MG63 (cell line): ENCODE measurements at places on chromosomes 7 and 10. TPM values are rescaled to one million over a fixed set of nuclear protein-coding genes. Genes with fewer than 3 reads are reported as not detected.
A peak's percentile ranks its signal among the peaks of the same experiment; 100 is the strongest.

DNA sequence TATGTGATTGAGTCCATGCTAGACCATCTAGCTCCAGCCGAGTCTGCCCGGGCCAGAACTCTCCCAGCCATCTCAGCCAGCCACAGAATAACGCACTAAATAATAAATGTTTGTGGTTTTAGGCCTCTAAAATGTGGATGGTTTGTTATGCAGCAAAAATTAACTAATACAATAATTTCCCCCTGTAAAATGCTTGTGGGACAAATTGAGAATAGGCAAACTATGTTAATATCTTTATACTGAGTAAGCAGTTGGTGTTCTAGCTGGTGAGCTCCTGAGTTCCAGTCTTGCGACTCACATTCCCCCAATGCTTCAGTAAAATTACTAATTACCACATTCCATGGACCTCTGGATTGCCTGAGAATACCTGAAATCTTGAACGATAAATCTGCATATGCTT is 316.8 kb upstream of the NFE2L3 start:
- no peak for DNase-seq

DNA sequence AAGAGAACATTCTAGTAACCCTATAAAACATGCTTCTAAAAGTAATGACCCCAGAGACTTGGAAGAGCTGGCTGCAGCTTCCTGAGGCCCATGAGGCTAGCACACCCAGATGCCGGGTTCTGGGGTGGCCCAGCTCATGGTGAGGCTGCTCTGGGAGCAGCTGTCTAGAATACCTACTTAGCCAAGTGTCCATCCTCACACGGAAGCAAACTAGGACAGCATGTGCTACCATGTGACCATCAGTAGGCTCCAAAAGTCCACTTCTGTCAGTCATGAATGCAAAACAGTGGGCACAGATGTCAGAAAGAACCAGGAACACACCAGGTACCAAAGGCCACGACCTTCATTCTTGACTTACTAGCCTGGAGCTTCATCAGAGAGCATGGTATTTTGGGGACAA is 32.4 kb downstream of the CTBP2 start:
- no peak for DNase-seq

GRCh38 chr7:27946351-27946750 is 206.4 kb downstream of the TAX1BP1 start:
- DNase-seq, result no peak

GRCh38 chr10:7261351-7261750 is 149.5 kb downstream of the SFMBT2 start:
- DNase-seq, result peak; percentile 6

- no peak for DNase-seq
Measured at GRCh38 chr10:25263931-25264330, 89.1 kb downstream of the GPR158 start.

DNA sequence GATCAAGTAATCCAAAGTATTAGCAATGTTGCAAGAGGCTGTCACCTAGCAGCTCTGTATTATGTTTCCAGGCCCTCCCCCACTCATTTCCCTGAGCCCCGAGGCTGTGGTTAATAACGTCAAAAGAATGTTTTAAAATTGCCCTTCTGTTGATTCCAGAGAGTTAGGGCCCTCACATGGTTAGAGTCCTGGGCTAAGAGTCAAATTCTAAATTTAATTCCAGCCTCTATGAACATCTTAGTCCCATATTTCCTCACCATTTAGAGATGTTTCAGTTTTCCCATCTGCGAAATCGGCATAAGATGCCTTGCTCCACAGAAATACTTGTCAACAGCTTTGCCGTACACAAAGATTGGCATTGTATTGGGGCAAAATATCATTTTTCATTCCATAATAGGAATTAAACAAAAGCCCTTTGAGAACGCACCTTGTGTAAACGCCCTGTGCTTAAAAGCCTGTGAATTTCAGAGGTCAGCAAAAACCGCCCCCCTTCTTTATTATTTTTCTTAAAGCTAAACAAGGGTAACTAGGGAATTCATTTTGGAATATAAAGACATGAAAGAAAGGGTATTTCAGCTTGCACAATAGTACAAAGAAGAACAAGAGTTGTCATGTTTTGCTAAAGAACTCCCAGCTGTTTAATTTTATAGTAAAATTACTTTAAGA is 135.8 kb downstream of the ARID5B start:
- DNase-seq, result peak; percentile 24

- DNase-seq, result no peak
Measured at GRCh38 chr7:30988351-30989005, 24.7 kb downstream of the GHRHR start.

DNA sequence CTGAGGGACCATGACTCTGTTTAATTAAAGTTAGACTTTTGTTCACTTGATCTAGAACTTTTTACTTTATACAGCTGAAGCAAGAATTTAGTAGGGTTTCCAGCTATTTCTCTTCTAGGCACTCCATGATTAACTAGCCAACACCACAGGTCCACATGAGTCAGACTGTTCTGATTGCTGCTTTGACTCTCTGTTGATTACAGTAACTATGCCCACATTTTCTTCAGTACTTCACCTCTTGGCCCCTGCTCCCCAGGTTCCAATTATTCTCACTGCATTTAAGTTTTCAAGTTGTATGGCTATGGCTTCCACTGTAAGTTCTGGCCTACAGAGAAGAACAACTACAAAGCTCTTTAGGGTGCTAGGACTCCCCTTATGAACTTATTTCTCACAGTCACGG is 737.2 kb upstream of the IGFBP3 start:
- DNase-seq, result no peak

GRCh38 chr7:66036788-66037187 is 38.8 kb upstream of the ASL start:
- no peak for DNase-seq

DNA sequence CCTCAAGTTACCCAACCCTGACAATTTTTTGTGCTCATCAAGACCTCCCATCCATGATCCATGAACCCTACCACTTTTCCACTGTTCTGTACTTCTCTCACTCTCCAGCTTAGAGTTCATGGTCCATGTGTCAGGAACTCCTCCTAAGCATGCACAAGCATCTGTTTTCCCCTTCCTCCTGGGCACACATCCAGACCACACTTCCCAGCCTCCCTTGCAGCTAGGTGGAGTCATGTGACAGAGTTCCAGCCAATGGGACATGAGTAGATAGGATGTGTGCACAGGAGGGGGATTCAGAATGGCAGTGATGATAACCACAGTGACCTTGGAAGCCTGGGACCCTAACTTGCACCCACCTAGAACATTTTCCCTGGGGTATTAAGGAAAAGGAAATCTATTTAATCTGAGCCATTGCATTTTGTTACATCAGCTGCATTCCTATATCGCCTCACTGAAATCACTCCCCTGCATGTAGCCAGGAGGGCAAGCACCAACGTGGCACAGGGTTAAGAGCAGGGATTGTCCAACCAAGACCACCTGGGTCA is 9.6 kb upstream of the FRMPD2 start:
- DNase-seq, result peak; percentile 8

DNA sequence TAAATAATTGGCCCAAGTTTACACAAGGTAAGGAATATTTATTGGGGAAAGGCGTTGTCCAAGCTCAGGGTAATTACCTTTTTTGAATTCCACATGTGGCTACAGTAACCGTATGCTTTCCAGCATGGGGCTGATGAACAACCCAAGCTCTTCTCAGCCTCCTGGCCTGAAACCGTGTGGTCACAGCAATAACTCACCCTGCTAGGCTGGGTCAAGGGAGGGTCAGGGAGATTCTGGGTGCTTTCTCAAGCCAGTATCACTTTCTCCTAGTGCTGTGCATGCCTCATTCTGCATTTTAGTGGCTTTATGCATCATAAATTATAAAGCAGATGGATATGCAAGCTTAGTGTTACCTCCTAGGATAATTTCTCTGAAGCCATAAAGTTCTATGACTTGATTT is 273.9 kb downstream of the PAXIP1 start:
- DNase-seq, result no peak

- peak; percentile 89 for DNase-seq
Measured at GRCh38 chr10:103895411-103896186, 22.4 kb downstream of the STN1 start.

- no peak for DNase-seq
Measured at GRCh38 chr7:154375956-154376355, 323.8 kb downstream of the DPP6 start.

- no peak for DNase-seq
Measured at GRCh38 chr10:106158241-106158640, 1006.3 kb downstream of the SORCS1 start.

DNA sequence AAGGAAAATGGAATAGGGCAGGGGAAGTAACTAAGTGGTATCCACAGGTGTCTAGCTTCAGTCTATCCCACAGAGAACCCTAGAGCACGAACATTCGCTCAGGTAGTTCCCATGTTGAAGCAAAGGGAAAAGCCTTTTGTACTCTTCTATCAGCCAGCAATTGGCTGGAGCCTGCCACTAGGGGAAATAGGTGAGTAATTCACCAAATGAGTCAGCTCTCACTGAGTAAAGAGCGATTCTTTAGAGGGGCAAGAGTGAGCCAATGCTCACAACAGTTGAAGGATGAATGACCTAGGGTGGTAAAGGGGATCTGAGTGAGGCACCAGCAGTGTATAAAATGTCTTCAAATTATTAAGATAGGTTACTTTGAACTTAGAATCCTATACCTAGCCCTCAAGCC is 94.1 kb upstream of the ZNF800 start:
- DNase-seq, result no peak

GRCh38 chr10:113441220-113441619 is 111.6 kb upstream of the HABP2 start:
- peak; percentile 17 for DNase-seq

DNA sequence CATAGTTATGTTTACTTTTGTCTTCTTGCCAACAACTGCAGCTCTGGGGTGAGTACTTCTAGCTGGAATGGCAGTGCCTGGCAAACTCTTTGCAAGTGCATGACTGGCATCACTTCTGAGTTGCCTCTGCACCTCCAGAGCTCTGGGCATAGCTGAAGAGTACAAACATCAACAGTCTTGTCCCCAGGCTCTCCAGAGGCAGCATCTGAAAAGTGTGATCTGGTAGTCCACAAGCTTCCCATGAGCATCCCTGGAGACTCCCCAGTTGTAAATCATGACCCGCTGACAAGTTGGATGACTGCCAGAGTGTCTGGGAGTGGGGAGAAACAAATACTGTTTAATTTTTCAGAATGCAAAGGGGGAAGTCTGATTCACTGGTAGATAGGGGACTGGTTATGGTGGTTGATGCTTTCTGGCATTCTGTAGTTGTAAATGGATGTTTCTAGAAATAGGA is 138.9 kb upstream of the CDK13 start:
- DNase-seq, result peak; percentile 74

- DNase-seq, result no peak
Measured at GRCh38 chr7:150855476-150856302, 3.4 kb downstream of the AOC1 start.

- DNase-seq, result no peak
Measured at GRCh38 chr10:124322191-124322980, 96.3 kb downstream of the OAT start.

GRCh38 chr10:103752680-103753248 is 102.6 kb downstream of the SH3PXD2A start:
- no peak for DNase-seq

DNA sequence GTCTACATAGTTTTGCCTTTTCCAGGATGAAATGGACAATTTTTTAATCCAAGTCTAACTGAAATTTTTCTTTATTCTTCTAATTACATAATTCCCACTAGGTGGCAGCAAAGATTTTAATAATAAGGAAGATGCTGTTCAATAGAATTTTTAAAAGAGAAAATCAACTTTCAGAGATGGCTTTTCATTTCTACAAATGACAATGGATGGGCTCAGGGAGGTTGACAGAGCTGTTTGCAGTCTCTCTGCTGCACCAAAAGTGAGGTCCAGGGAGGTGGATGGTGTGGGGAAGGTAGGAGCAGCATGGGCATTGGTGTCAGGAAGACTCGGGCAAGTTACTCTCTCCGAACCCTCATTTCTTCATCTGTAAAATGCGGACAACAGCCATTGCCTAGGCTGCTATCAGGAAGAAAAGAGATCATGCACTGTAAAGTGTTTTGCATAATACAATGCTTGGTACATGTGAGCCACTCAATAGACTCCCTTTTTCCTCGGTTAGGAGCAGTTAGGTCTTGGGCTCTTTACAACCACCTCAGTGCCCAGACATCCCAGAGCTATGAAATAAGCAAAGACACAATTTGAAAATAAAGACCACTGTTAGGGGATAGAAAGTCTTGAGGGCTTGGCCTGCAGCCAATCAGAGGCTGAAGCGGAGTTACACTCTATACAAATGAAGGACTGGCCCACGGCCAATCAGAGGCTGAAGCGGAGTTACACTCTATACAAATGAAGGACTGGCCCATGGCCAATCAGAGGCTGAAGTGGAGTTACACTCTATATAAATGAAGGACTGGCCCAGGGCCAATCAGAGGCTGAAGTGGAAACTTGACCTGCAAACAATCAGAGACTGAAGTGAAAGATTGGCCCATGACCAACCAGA is 107.1 kb downstream of the ABLIM1 start:
- no peak for DNase-seq

GRCh38 chr7:19663816-19664462 is 44.9 kb downstream of the POLR1F start:
- DNase-seq, result no peak

- no peak for DNase-seq
Measured at GRCh38 chr10:120493411-120494312, 36.6 kb downstream of the PLPP4 start.

- DNase-seq, result no peak
Measured at GRCh38 chr10:119251315-119251708, 43.9 kb downstream of the GRK5 start.

GRCh38 chr10:95648138-95648537 is 8.4 kb downstream of the ALDH18A1 start:
- DNase-seq, result no peak

DNA sequence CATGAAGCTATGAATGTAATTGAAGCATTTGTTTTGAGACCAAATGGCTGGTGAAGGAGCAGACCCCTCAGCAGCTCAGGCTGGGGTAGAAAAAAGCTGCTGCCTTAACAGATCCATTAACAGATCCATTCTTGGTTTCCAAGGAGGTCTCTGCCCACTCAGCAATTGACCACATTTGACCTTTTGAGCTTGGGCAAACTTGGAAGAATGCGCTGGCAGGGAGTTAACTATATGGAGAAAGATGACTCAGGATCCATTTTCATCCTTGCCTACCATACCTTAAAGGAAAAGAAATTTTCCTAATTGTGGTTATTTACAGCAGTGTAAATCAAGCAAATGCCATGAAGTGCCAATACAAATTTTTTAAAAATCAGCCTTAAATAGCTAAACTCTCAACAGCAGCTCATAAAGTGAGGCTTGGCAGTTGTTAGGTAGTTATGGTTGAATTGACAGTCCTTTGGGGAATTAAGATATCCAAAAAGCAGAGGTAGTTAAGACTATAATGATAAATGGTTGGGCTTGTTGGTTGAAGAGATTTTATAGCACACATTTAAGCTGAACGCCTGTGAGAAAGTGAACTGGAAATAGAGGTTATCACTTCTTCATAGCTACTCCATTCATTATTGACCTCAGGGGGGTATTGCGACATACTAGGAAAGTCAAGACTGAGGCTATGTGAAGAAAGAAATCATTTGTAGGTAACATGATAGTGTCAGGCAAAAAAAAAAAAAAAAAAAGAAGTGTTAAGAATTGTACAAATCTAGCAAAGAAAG is 83.9 kb downstream of the MKX start:
- peak; percentile 66 for DNase-seq

Gene IMMP2L
- total RNA-seq, result 1.5 and 8.8 TPM in 2 replicates

Gene PDK4
- total RNA-seq, result 0.33 and 0.84 TPM in 2 replicates

Gene MYOF
- 69.3 and 75.6 TPM in 2 replicates for total RNA-seq

Gene CRPPA
- 0.33 and 0.42 TPM in 2 replicates for total RNA-seq

Gene EIF3B
- total RNA-seq, result 270 and 299 TPM in 2 replicates

Gene PNLIPRP2
- not detected in 2 replicates for total RNA-seq

Gene HOGA1
- total RNA-seq, result 5.0 and 6.7 TPM in 2 replicates

Gene SLC26A4
- 0.47 and 0.49 TPM in 2 replicates for total RNA-seq

Gene NACAD
- total RNA-seq, result not detected in 2 replicates

Gene BICC1
- 15.2 and 21.8 TPM in 2 replicates for total RNA-seq

Gene CALML5
- total RNA-seq, result not detected in 2 replicates

Gene TRPV5
- total RNA-seq, result not detected in 2 replicates

Gene CAPZA2
- 104 and 168 TPM in 2 replicates for total RNA-seq
